Hair follicular keratinocyte (primary cell): ENCODE measurements at places on chromosomes 5 and 9. TPM values are rescaled to one million over a fixed set of nuclear protein-coding genes. Genes with fewer than 3 reads are reported as not detected.

Gene CCL27
- not detected in 2 replicates for total RNA-seq

Gene CHSY3
- total RNA-seq: 0.15 and 0.62 TPM in 2 replicates

Gene GZMA
- total RNA-seq: not detected in 2 replicates

Gene CREBRF
- 0.65 and 3.5 TPM in 2 replicates for total RNA-seq

Gene TMEFF1
- 0.11 and 0.62 TPM in 2 replicates for total RNA-seq

Gene SELENOP
- 16.9 and 17.4 TPM in 2 replicates for total RNA-seq

Gene GPX3
- total RNA-seq: 14.9 and 39.9 TPM in 2 replicates

Gene GPR150
- 0.47 TPM in 1 of 2 replicates, not detected in the other for total RNA-seq

Gene MGAT4B
- total RNA-seq: 88.2 and 114 TPM in 2 replicates

Gene IFNK
- total RNA-seq: 2.2 and 4.3 TPM in 2 replicates

Gene PHYHD1
- 3.2 and 7.5 TPM in 2 replicates for total RNA-seq

Gene ITK
- total RNA-seq: not detected in 2 replicates

Gene DENND1A
- 9.9 and 11.6 TPM in 2 replicates for total RNA-seq

Gene DMGDH
- not detected in 2 replicates for total RNA-seq

Gene DRD1
- not detected in 2 replicates for total RNA-seq

Gene RNF180
- 1.8 and 3.2 TPM in 2 replicates for total RNA-seq

Gene IRX2
- total RNA-seq: 32.3 and 41.1 TPM in 2 replicates

Gene CLTB
- 357 and 420 TPM in 2 replicates for total RNA-seq

Gene CENPK
- total RNA-seq: 10.5 and 21.7 TPM in 2 replicates

Gene PRR16
- total RNA-seq: 0.39 and 0.42 TPM in 2 replicates

Gene SGCD
- not detected in 2 replicates for total RNA-seq

Gene LYRM7
- total RNA-seq: 4.5 and 4.8 TPM in 2 replicates

Gene SPINK7
- 0.47 TPM in 1 of 2 replicates, not detected in the other for total RNA-seq

Gene MLANA
- not detected in 2 replicates for total RNA-seq

Gene CERCAM
- total RNA-seq: 29.6 and 69.9 TPM in 2 replicates
